ENCODE measurements at places on chromosomes 2 and 18.

- DNase-seq, result no peak
These were observed 329.7 kb upstream of the NRP2 start for GRCh38 chr2:205352593-205352992.

GRCh38 chr2:113135317-113135716 lies 7.9 kb downstream of the IL1RN start:
- DNase-seq, result no peak

- DNase-seq, result no peak
These were observed at the start of gene FIGN for GRCh38 chr2:163735685-163736432. Gene FIGN (minus strand): TSS chr2:163736008. CDS start chr2:163734927, 1,081 bp downstream.

GRCh38 chr2:199490049-199490448 lies 32.3 kb upstream of the SATB2 start:
- no peak for DNase-seq

DNA sequence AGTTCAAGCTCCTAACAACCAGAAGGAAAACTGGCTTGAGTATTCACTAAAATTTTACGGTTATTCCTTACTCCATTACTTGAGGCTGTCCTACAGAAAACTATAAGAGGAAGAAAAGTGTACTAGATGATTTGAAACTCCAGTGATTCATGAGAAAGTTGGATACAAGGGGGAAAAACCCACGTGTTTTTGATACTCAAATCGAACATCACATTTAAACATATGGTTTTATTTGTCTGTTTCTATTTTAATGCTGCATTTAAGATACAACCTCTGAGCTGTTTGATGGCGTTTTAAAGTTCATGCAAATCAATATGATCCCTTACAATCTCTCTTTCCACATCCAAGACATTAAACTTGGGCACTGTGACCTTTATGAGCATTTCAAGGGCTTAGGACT lies 125.1 kb upstream of the LMAN1 start:
- DNase-seq, result no peak

GRCh38 chr2:218873359-218874194 lies 7.1 kb upstream of the WNT10A start:
- DNase-seq, result no peak

GRCh38 chr2:236665572-236666118 lies 96.0 kb downstream of the ACKR3 start:
- no peak for DNase-seq

GRCh38 chr2:239283961-239284795 lies 116.6 kb downstream of the HDAC4 start:
- DNase-seq, result no peak

- DNase-seq, result no peak
These were observed 15.1 kb downstream of the ACKR3 start for GRCh38 chr2:236584521-236585384.

DNA sequence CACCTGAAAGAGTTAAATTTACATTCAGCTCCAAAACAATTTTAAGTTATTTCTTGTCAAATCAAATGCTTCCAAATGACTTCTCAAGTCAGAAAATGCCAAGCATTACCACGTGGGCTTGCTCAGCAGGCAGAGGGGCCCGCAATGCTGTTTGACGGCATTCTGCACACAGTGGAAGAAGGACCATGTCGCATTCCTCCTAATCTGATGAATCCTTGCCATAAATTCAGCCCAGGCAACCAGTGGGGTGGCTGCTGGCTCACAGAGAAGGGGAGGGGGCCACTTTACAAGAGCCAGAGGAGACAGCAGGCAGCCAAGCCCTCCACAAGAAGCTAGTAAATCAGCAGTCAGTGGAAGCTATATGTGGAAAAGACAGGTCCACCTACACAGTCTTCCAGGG lies 56.7 kb downstream of the OSR1 start:
- no peak for DNase-seq

- no peak for DNase-seq
These were observed 84.5 kb upstream of the TANK start for GRCh38 chr2:161075701-161076100.

DNA sequence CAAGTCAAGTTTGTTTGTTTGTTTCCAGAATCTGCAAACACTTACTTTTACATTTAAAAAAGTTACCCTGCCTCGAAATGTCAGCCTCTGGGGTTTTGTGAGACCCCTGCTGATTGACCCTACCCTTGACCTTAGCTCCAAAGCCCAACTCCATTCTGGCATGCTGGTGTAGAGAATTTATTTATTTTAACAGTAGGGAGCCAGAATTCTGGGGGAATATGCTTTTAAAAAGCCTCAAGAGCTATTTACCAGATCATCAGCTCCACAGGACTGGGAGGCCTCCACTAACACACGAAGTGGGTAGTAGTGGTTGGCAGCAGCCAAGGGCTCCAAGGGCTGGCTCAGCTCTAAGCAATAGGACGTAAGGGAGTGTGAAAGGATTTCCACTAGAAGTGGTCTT lies 23.2 kb upstream of the GREB1L start:
- DNase-seq, result no peak

DNA sequence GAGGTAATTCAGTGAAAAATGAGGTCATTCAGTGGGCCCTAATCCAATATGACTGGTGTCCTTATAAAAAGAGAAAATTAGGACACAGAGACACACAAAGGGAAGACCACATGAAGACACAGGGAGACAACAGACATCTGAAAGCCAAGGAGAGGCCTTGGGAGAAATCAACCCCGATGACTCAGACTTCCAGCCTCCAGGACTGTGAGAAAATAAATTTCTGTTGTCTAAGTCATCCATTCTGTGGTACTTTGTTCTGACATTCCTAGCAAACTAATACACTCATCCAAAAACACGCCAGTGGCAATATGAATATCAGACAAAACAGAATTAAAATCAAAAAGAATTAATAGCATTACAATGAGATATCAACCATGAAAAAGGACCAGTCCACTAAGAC lies 303.7 kb downstream of the SS18 start:
- DNase-seq, result no peak

- no peak for DNase-seq
These were observed 185.9 kb downstream of the ICOS start for GRCh38 chr2:204122425-204122824.

DNA sequence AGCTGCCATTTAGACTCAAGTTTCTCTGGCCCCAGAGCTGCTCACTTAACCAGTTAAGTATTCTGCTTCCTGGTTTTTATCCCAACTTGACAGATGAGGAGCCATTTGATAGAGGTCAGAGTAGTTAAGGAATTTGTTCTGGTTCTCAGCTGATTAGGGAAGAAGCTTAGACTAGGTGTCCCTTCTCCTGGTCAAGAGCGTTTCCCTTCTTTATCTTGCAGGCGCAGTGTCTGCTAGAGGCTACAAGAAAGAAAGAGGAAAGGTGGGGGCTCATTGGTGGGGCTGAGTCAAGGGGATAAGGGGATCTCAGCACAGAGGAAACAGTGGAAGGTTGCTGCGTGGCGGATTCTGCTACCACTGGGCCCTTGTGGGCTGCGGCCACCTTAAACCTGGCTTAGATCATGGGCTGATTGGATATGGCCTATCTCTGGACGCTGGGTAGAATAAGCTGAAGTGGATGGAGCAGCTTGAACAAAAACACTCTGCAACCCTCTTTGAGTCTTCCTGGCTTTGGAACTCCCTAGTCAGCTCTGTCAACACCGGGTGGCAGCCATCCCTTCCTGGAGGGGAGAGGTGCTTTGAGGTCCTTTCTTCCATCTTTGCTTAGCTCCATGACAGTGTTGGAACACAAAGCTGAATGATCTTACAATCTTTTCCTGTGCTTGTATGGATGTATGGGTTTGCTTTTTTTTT lies 70.8 kb downstream of the QPCT start:
- DNase-seq, result peak; percentile 14

- DNase-seq, result no peak
These were observed 26.4 kb downstream of the SLC4A1AP start for GRCh38 chr2:27690052-27690451.
